GM12892 (cell line): ENCODE measurements at places on chromosomes 16 and 17.

GRCh38 chr16:57911743-57912142 lies 59.2 kb downstream of the CNGB1 start:
- no peak for DNase-seq

- DNase-seq = no peak
These were observed 3.6 kb downstream of the PER1 start for GRCh38 chr17:8148560-8148959.

GRCh38 chr17:1894753-1895339 lies 65.0 kb downstream of the RPA1 start:
- no peak for DNase-seq

DNA sequence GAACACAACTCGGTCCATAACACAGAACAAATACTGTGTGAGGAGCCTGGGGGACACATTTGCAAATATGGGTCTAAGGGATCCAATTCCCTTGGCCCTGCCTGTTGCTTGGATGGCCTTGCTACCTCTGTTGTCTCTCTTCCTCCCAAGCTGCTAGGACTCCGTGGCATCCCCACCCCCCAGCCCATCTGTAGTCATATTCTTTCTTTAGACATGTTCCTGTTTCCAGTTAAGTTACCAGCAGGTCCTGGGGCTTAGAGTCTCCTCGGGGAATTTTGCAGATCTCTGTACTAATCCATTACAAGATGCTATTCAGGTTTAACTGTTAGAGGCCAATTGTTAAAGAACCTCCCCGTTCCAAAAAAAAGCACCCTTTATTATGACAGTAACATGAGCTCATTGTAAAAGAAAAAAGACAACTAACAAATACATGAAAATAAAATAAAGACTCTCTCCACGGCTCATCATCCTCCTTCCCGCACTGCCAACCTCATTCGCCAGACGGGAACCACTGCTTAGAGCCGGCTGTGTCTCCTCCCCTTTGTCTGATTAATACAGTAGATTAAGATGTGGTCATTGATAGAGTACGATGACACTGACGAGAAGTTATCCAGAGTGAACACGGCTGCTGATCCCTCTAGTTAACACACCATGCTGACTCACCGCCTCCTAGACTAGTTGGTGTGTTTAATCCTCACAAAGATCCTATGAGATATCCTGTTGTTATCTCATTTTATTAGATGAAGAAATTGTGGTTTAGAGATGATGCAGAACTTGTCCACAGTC lies 22.2 kb downstream of the HS3ST4 start:
- no peak for DNase-seq

DNA sequence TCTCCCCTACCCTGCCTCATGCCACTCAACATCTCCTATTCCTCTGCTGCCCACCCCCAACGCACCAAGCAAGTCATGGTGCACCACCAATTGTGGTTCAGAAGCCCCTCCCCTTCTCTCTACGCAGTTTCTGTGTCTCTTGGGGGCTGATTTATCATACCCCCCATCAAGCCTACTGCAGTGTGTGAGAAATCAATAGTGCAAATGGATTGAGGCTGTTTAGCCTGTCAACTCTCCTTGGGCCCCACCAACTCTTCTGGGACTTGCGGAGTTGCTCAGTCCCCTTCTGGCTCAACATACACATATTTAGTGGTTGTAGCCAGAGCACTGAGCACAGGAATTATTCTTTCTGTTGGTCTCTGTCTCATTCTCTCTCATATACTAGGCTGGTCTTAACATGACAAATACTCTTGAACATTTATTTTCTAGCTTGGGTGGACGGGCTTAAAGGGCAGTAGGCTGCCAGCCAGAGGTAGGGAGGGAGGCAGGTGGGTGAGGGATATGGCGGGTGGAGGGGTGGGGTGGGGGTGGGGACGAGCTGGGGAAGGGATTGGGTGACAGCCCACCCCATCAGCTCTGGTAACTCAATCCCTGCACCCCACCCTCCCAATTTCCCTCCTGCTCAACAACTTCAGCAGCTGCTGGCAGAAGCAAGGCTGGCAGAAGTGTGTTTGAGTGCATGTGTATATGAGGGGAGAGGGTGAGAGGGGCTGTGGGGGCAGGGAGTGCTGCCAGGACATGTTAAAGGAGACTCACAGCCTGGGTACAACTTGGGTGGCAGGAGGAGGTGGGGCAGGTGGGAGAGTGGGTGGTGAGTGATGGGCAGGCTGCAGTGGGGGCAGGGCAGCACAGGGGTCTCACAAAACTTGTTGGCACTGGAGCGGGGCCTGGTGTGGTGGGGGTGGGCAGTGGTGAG lies 4.9 kb downstream of the RARA start:
- DNase-seq = no peak
